ENCODE measurements at places on chromosomes 13 and 19. TPM values are rescaled to one million over a fixed set of nuclear protein-coding genes. Genes with fewer than 3 reads are reported as not detected.

- DNase-seq: peak; percentile 59
These were observed at the start of gene IZUMO1 for GRCh38 chr19:48746738-48747575. Gene IZUMO1, minus strand, starts transcription at chr19:48746909. Its CDS starts 1,050 bp downstream, at chr19:48745859.

GRCh38 chr19:2186071-2186846, 22.5 kb downstream of the DOT1L start:
- DNase-seq: no peak

TJP3 gene
- 69.6 TPM for total RNA-seq

- no peak for DNase-seq
These were observed 1.2 kb downstream of the CIRBP start for GRCh38 chr19:1270213-1270853.

KLF1 gene
- not detected for total RNA-seq

RNF17 gene
- not detected for total RNA-seq

GRCh38 chr13:85521657-85522056, 277.6 kb downstream of the SLITRK6 start:
- DNase-seq: no peak

DNA sequence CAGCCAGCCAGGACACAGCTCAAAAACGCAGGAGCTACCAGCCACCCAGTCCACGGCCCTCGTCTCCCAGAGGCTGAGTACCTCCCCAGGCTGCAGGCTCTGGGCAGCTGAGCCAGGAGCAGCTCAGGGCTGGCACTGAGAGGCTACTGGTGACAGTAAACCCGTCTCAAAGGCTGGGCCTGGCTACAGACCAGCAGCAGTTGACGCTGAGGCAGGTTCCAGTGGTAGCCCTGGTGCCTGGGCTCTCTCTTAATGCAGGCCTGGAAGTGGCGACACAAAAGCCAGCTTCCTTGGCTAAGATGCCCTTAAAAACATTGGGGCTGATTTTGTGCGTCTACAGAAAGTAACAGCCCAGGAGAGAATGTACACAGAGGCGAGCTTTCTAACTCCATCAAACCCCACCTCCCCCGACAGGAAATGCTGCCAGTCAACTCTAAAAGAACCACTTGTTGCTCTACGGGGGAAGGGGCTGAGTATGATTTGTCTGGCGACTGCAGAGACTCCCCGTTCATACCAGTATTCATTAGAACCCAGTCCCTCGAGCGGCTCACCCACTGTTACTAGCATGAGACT, 126.3 kb downstream of the STK24 start:
- no peak for DNase-seq

DNA sequence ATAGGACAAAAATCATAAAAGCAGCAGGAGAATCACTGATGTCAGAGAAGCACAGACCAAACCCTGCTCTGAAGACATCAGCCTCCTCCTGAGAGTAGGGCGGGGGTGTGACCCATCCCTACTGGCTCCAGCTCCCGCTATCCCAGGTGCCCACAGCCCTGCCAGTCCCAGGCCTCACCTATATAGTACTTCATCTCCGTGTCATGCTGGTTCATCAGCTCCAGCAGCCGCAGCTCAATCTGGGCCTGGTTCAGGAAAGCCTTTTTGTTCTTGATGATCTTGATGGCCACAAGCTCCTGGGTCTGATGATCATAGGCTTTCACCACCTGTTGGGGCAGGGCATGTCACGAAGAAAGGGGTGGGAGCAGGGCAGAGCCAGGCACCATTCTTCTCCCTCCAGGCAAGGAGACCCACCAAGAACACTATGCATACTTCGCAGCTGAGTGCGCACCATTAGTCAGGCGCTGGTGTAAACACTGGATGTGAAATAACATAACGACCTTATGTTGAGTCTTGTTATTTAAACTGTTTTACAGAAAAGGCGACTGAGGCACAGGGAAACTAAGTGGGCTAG, 4.2 kb downstream of the DYRK1B start:
- no peak for DNase-seq

DNA sequence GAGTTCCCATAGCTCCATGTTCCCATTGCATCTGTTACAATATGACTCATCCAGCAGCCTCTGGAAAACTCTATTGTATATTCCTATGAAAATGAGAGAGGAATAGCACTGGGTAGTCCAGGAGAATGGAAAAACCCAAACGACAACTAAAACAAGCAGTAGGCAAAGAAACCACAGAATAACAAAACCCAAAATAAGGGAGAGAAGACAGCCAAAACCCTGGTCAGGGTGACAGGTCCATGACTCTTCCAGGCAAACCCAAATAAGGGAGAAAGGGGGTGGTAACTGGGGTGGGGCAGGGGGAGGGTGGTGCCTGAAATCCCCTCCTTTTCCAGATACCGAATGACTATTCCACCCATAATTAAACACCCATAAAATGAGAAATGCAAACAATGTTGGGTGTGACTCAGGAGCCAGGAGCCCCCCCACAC, 4.0 kb upstream of the ZNF8 start:
- no peak for DNase-seq

DNA sequence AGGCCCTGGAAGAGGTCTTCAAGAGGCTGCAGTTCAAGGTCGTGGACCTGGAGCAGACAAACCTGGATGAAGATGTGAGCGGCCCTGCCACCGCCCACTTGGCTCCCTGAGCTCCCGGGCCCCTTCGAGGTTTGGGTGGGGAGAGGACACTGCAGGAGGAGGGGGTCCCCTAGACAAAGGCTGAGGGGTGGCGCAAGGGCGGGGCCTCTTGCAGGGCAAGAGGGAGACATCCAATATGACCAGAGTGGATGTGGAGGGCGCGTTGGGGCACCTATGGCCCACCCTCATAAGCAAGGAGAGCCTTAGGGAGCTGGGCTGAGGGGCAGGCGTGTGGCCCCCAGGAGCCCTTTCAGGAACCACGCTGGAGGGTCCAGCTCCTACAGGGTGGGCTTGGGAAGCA, 20.2 kb downstream of the NKPD1 start:
- no peak for DNase-seq

PLIN5 gene
- 8.1 TPM for total RNA-seq

GRCh38 chr19:16069813-16070365, 6.4 kb upstream of the TPM4 start:
- no peak for DNase-seq

EBPL gene
- total RNA-seq: 73.2 TPM

DNA sequence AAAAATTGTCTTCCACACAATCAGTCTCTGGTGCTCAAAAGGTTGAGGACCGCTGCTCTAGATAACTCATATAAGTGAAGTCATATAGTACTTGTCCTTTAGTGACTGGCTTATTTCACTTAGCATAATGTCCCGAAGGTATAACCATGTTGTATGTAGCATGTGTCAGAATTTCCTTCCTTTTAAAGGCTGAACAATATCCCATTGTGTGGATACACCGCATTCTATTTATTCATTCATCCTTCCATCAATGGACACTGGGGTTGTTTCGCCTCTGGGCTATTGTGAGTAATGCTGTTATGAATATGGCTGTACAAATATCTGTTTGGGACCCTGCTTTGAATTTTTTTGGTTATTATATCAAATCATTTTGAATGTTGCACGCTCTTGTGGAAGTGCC, 4.6 kb upstream of the LYPD5 start:
- DNase-seq: no peak

- DNase-seq: no peak
These were observed 459.4 kb upstream of the PCDH20 start for GRCh38 chr13:61874970-61875579.

SWSAP1 gene
- total RNA-seq: 2.5 TPM

DNA sequence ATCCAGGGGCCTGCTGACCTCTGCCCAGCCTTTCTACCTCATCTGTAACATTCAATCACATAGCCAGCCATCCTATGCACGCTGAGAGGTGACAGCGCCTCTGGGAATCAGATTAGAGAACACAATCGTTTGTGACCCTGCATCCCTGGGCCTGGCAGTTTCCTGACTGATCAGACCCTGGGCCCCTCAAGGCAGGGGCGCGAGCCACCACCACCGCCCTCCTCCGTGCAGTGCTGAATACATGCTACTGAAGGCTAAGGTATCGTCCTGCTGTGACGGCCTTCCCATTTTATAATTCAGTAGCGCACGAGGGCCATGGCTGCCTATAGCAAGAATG, 1.3 kb downstream of the TMTC4 start:
- no peak for DNase-seq

EEF1AKMT1 gene
- total RNA-seq: 9.8 TPM

KCNC3 gene
- total RNA-seq: 6.9 TPM
